Pancreas (tissue), 10 donors: ENCODE measurements at places on chromosomes 6 and 20. TPM values are rescaled to one million over a fixed set of nuclear protein-coding genes. Genes with fewer than 3 reads are reported as not detected.

- H3K27me3 ChIP-seq: no peaks in the 10 kb centered on the region
- peaks cover 10% of the 10 kb centered on the region for H3K4me1 ChIP-seq
- no peak for DNase-seq
- H3K27ac ChIP-seq: peak overlapping the region; percentile 95
- H3K4me3 ChIP-seq: peak overlapping the region; percentile 66
These were observed 3.6 kb downstream of the SOX4 start for GRCh38 chr6:21596949-21597682.

- DNase-seq: no peak
- peaks cover 9% of the 10 kb centered on the region for H3K4me1 ChIP-seq
- no peak overlapping the region for H3K27ac ChIP-seq
- no peak overlapping the region for H3K4me3 ChIP-seq
- no peaks in the 10 kb centered on the region for H3K27me3 ChIP-seq
These were observed 16.7 kb downstream of the DYNLT1 start for GRCh38 chr6:158627940-158628211.

GRCh38 chr20:25544311-25544710 lies 41.0 kb downstream of the NINL start:
- no peak for DNase-seq
- H3K27me3 ChIP-seq: no peaks in the 10 kb centered on the region
- no peaks in the 10 kb centered on the region for H3K36me3 ChIP-seq
- no peak overlapping the region for H3K27ac ChIP-seq

GRCh38 chr20:24676978-24677370 lies 207.5 kb downstream of the SYNDIG1 start:
- no peak overlapping the region for H3K4me3 ChIP-seq
- no peaks in the 10 kb centered on the region for H3K36me3 ChIP-seq
- DNase-seq: no peak
- no peak overlapping the region for H3K27ac ChIP-seq
- no peaks in the 10 kb centered on the region for H3K4me1 ChIP-seq

The IL17A gene
- total RNA-seq: not detected

DNA sequence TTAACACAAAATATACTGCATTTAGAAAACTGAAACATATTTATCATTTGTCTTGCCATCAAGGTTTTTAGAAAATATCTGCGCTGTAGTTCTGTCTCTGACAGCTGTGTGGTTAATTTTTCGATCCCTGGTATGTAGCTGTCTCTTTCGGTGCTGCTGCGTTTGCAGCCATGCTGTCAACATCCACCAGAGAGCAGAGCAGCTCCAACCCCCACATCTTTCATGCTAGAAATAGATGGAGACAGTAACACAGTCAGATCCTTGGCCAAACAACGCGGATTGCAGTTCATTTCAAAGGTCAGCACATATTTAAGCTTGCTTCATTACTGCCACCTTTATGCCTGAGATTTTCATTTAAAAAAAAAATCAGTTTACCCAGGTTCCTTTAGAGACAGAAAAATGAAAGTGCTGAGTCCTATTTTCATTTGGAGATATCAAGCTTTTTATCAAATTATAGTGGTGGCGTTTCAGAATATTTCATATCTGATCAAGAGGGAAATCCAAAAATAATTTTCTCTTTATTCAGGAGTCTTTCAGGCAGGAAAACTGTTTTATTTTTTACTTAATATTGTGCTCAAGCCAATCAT lies 157.7 kb upstream of the MMS22L start:
- DNase-seq: no peak
- no peaks in the 10 kb centered on the region for H3K4me1 ChIP-seq
- H3K36me3 ChIP-seq: no peaks in the 10 kb centered on the region
- H3K4me3 ChIP-seq: no peak overlapping the region

DNA sequence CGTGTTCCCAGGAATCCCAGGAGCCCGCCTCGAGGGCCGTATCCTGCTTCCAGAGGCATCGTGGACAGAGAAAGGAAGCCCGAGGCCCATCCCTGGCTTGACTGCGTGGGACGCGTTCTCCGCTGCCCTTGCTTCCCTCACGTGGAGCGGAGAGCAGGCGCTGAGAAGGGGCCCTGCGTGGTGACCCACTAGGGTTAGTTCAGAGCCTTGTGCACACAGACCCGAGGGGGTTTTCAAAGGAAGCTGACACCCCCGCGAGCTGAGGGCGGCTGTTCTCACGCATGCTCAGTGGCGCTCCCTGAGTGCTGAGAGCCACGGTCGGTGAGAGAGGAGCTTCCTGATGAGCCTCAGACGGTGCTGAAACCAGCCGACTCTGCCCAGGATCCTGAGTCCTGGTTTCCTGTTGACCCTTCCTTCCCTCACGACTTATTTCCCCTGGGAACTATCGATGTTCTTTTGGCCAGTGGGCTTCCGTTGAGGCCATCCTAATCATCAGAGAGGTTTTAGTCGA lies 28.9 kb upstream of the CCR6 start:
- no peaks in the 10 kb centered on the region for H3K36me3 ChIP-seq
- no peaks in the 10 kb centered on the region for H3K27me3 ChIP-seq
- no peak for DNase-seq
- H3K4me1 ChIP-seq: no peaks in the 10 kb centered on the region

DNA sequence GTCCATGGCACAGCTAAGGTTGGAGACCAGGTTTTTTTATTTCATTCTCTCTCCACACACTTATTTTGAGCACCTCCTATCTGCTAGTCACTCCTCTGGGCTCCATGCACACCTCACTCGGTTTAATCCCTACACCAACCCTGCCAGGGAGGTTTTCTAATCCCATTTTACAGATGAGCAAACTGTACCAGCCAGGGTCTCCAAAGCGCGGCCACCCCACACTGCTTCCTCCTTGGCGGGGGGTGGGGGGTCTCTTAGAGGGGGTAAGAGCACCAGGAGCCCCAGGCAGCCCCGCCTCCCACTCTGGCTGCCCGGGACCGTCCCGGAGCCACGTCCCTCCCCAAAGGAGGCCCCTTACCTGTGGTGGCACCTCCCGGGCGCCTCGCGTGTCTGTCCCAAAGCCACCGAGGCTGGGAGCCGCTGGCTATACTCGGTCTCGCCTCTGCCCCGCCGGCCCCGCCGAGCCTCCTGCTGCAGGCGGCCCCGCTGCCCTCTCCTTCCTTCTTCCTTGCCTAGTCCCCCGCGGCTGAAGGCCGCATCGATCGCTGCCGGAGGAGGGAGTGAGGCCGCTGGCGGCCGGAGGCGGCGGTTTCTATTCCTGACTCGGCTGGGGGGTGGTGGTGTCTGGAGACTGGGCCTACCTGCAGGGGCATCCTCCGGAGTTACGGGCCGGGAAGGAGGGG lies at the start of gene KCNS1:
TSS of gene KCNS1 (minus strand) at position 565 of the 683 bp plus-strand sequence. CDS start 1,891 bp downstream, outside the sequence.
- no peaks in the 10 kb centered on the region for H3K36me3 ChIP-seq
- no peak within 1 kb of the TSS for H3K27ac ChIP-seq
- no peaks in the 10 kb centered on the region for H3K4me1 ChIP-seq
- H3K4me3 ChIP-seq: peak within 1 kb of the TSS; percentile 34
- DNase-seq: peak; percentile 32

The HUS1B gene
- 0.59 TPM for total RNA-seq

The TTLL9 gene
- 0.14 TPM for total RNA-seq
